ENCODE measurements at places on chromosomes 6 and 20. TPM values are rescaled to one million over a fixed set of nuclear protein-coding genes. Genes with fewer than 3 reads are reported as not detected.

TSPO2 gene
- total RNA-seq = not detected

GATA5 gene
- 0.37 TPM for total RNA-seq

SPATS1 gene
- not detected for total RNA-seq

RNF144B gene
- 0.31 TPM for total RNA-seq

LRRC1 gene
- 5.8 TPM for total RNA-seq

C20orf96 gene
- total RNA-seq = 10.4 TPM

TFAP2D gene
- not detected for total RNA-seq

EFCAB8 gene
- total RNA-seq = not detected

GHRH gene
- total RNA-seq = not detected

BPI gene
- not detected for total RNA-seq

ADGRG6 gene
- total RNA-seq = 38.2 TPM

PEX6 gene
- 8.7 TPM for total RNA-seq

PDYN gene
- not detected for total RNA-seq

LTB gene
- not detected for total RNA-seq

FOXO3 gene
- 5.4 TPM for total RNA-seq

HLA-F gene
- total RNA-seq = 4.3 TPM

JPH2 gene
- total RNA-seq = 3.2 TPM

CST2 gene
- total RNA-seq = 0.25 TPM

SLC32A1 gene
- not detected for total RNA-seq

APOM gene
- 3.1 TPM for total RNA-seq

SEMG2 gene
- not detected for total RNA-seq

HBS1L gene
- total RNA-seq = 33.8 TPM

EYA4 gene
- total RNA-seq = 10.0 TPM

PSORS1C2 gene
- not detected for total RNA-seq

OR12D3 gene
- total RNA-seq = not detected

SUMO4 gene
- not detected for total RNA-seq

BFSP1 gene
- total RNA-seq = 4.0 TPM

ZDHHC14 gene
- 5.5 TPM for total RNA-seq

FERMT1 gene
- total RNA-seq = 13.4 TPM

PLCB1 gene
- 0.58 TPM for total RNA-seq

All from A549 treated with GW870086 at 1 μM for 4 hours (cell line).